CD4-positive, alpha-beta T cell treated with Interleukin-15 for 4 hours (primary cell): ENCODE measurements at places on chromosomes 1 and 21.

DNA sequence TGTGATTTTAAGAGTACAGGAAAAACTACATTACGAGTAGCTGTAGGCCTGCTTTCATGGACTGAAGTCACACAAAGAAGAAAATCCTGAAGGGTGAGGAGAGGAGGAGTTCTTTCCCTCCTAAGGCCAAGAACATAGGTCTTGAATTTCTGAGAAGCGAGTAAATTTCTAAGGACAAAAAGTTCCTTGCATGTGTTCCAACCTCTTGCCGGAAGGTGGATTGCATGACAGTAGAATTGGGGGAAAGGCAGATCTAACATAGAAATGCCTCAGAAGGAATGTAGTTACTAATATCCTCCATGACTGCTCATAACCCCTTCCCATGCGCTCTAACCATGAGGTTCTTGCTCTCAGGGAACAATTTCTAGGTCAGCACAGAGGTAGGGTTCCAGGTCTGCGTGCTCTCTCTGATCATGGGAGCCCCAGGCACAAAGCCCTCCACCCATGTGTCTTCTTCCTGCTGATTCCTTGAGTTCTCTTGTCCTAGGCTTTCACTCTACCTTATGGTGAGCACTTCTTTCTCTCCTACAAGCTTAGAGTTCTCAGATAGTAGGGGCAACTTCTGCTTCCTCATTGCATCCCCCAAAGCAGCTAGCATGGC, 13.7 kb downstream of the CD2 start:
- no peak for DNase-seq

GRCh38 chr1:183609313-183609712, 19.1 kb upstream of the NCF2 start:
- DNase-seq: no peak

DNA sequence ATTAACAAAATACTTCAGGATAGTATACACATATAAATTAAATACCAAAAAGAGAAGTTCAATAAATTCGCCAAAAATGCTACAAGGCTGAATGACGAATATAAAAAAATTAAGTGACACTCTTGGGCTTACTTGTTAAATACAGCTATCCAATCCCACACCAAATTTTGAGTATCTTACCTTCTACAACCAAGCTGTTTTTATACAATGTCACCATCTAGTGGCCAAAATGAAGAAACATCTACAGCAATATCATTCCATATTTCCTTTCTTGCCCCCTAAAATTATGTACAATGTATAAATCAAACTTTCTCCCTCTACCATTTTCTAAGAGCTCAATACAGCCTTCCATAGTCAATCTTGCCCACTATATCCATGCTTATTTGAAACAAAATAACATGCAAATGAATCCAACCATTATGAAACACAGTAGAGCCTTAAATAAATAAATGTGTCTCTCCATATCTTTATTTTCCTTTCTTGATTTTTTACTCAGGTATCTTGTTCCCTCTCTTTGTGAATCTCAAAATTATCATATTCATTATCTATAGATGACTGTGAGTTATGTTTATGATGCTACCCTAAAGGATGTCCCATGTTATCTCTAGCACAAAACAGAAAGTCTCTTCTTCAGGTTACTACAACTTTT, 86.3 kb downstream of the ACBD6 start:
- DNase-seq: peak; percentile 19

DNA sequence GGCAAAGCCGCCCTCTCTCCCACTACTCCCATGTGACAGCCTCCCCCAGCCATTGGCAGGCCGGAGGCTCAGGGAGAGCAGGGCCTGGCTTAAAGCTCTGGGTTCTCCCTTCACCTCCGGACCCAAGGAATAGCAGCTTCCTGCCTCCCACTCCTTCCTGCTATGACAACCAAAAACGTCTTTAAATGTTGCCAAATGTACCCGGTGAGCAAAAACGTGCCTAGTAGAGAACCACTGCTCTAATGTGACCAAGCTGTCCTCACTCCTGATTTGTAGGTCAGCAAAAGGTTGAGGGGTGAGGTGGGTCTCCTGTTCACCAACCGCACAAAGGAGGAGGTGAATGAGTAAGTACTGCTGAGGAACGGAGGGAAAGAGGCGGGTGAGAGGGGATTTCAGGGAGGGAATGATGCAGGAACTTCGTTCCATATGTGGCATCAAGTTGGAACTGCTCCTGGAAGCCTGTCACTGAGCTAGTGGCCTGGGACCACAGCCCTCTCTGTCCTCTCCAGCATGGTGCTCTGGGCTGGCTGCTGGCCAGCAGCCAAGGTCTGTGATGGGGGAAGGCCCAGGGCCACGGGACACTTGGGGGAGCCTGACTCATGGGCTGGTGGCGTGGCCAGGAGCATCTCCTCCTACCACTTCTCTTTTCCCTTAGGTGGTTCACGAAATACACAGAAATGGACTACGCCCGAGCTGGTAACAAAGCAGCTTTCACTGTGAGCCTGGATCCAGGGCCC, 5.7 kb downstream of the MRTO4 start:
- DNase-seq: no peak

GRCh38 chr1:21313203-21313885, 23.1 kb upstream of the ECE1 start:
- DNase-seq: no peak

DNA sequence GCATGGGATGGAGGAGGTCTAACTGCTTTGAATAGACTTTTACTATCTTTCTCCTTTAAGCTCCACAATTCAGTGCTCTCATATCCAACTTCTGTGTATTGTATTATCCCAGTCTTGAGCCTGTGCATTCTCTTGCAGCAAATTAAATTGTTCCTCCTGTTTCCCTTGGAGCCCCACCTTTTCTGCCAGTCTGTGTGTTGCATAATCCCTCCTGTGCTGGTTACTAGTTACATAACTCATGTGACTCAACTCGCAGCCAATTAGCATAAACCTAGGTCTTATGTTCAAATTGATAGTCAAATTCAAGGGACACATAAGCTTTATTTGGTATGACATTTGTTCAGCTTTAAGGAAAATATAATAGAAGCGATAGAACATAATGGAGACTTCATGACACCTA, 1863.5 kb downstream of the MRPL39 start:
- DNase-seq: no peak

DNA sequence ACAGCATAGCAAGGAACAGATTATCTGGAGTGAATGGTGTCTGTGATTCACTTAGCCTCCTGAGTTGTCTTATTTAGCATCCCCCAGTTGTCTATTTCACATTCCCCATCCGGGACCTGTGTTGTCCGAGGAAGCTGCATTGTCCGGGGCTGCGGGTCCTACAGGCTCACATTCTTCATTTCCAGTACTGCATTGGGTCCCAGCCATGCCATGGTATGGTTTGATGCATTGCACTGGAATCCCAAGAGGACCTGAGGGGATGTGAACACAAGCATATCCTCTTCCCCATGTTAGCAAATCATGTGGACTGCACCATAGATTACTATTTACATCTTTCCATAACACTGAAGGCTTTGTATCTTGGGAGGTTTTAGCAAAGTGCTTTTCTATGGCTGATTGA, 48.2 kb upstream of the PRELP start:
- no peak for DNase-seq

DNA sequence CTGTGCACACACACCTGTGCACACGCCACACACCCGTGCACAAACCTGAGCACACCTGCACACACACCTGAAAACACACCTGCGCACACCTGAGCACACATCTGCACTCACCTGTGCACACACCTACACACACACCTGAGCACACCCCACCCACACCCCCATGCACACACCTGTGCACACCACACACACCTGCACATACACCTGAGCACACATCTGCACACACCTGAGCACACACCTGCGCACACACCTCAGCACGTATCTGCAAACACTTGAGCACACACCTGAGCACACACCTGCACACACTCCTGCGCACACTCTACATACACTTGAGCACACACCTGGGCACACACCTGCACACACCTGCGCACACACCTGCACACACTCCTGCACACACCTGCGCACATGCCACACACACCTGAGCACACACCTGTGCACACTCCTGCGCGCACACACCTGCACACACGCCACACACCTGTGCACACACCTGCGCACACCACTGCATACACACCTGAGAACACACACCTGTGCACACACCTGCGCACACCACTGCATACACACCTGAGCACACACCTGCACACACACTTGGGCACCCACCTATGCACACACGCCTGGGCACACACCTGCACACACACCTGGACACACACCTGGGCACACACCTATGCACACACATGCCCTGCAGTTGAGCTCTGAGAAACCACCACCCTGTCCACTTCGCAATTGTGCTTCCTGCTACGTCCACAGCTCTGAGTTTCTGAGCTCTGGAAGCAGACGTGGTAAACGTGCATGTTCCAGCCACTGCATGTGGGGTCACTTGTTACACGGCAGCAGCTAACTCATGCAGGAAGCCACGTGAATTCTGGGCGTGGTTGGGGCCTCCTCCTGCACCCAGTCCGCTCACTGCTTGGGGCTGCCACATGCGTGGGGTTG, 8.0 kb upstream of the C1orf159 start:
- DNase-seq: no peak

DNA sequence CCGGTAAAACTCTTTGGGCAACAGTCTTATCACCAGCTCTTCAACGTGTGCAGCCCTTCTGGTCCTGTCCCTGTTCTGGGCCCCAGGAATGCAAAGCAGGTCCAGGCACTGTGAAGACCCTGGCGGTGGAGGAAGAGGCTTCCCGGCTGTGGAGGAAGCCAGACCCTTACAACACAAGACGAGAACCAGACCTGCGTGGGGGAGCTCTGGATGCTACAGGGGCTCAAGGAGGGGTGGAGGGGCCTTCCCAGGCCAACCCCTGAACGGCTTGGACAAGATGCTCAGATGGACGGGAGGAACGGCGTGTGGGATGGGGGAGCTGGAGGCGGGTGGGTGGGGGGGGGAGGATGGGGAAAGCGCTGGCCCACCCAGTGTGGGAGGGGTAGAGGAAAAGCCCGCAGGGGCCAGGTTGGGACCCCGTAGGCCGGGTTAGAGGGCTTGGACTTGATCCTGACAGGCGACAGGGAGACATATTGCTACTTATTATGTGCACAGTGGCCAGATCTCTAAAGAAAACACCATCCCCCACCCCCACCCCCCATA, 5.1 kb upstream of the OLIG2 start:
- DNase-seq: no peak

GRCh38 chr1:111275079-111275478, 15.6 kb upstream of the CHIA start:
- DNase-seq: peak; percentile 1

DNA sequence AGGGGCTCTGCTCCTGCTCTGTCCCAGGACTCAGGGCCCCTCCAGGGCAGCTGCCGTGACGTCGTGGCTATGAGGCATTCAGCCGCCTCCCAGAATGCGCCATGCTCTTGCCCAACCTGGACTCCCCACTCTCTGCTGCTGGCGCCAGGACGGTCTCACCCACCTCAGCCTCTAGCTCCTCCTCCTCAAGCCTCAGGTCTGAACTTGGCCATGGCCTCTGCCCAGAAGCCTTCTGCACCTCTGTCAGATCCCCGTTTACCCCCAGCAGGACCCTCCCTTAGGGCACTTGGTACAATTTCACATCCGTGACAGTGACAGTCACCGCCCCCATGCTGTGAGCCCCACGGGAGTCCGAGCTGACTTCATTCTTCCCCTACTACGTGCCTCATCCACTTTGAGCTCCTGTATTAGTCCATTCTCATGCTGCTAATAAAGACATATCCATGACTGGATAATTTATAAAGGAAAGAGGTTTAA, 4.9 kb downstream of the CSTB start:
- DNase-seq: no peak

- no peak for DNase-seq
These were observed 5.2 kb downstream of the TMCO1 start for GRCh38 chr1:165763442-165763841.

DNA sequence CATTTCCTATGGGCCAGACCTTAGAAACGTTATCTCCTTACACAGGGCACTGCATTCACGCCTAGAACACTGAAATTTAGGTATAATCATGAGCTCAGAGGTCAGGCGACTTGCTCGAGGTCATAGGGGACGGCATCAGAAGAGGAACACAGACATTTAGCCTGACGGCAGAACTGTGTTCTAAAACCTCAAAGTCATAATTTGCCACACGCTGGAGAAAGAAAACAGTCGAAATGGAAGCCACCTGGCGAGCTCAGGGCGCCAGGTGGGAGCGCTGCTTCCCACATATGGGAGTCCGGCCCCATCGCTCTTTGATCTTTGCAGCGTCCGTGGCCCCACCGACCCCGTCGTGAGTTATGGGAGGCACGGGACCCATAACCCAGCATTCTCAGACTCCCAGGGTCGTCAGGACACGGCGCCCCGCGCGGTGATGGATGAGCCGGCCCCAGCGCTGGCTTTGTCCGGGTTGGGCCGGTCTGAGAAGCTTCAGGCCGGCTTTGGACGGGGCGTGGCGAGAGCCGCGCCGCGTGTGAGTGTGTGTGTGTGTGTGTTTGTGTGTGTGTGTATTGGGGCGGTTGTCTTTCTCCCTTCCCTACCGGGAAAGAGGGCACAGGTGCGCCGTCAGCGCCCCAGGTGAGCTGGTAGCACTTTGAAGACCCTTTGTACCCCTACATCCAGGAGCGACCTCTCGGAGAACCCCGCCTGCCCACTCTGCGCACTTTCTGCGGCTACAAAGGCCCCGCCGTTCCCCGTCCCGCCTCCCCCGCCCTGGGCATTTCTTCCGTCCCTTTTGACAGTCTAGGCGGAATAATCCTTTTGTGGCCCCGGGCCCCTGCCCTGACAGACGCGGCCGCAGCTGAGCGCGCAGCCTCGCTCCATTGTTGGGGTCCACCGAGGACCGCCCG, 861 bp upstream of the DRAXIN start:
- DNase-seq: no peak

GRCh38 chr1:155008015-155008941, 5.7 kb downstream of the ZBTB7B start:
- no peak for DNase-seq

DNA sequence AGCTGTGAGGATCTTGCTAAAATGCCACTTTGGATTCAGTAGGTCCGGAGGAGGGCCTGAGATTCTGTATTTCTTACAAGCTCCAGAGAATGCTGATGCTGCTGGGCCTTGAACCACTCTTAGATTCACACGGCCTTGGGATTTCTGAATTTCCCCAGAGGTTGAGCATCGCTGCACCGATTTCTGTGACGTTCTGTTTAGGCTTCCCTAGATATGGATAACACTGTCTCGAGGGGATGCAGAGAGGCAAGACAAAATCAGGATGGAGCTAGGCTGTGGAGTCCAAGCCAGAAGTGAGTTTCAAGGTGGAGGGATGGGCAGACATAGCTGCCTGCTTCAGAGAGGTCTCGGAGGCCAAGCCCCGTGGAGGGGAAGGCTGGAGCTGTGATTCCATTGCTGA, 415.9 kb upstream of the PROX1 start:
- no peak for DNase-seq
